ENCODE measurements at places on chromosomes 6 and 20.

- no peak for DNase-seq
Observed at GRCh38 chr6:74939151-74939708, 266.6 kb downstream of the COL12A1 start.

GRCh38 chr6:52937908-52938307 lies 28.4 kb upstream of the GSTA3 start:
- no peak for DNase-seq

- DNase-seq: no peak
Observed at GRCh38 chr6:34246249-34246562, 2.6 kb downstream of the SMIM29 start.

GRCh38 chr6:129936329-129937165 lies 75.4 kb upstream of the TMEM244 start:
- DNase-seq: peak; percentile 60

DNA sequence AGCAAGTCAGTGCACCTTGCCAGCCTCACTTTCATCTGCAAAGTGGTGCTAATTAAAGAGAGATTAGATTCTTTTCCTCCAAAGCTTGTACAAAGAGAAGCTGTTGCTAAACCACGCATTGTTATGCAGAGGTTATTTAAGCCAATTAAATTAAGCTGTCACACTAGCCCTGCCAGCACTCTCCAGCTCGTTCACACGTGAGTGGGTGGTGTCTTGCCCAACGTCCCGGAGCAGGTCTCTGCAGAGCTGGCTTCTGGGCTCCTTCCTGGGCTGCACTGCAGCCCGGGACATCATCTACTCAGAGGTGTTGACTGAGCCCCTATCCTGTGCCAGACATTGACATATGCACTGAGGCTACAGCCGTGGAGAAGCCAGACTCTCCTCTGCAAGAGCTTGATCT lies 401.6 kb upstream of the SULF2 start:
- no peak for DNase-seq

GRCh38 chr6:151140767-151141166 lies 99.0 kb upstream of the AKAP12 start:
- DNase-seq: no peak

DNA sequence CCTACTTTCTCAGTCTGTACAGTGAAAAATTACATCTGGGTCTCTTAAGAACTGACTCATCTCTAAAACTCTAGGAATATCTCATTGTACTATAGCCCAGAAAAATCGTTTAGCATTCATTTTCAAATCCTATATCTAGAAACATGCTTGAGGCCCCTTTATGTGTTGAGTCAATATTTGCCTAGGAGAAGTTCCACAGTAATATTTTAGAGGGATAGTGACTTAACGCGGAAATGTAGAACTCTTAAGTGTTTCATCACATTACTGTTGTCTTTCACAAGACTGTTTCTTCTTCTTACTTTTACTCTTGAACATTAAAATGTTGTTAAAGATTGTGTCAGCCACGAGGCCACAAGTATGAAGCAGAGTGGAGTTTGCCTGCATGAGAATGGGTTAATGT lies 23.0 kb upstream of the MYLIP start:
- no peak for DNase-seq

- DNase-seq: no peak
Observed at GRCh38 chr20:3635346-3635745, 27.9 kb downstream of the GFRA4 start.

DNA sequence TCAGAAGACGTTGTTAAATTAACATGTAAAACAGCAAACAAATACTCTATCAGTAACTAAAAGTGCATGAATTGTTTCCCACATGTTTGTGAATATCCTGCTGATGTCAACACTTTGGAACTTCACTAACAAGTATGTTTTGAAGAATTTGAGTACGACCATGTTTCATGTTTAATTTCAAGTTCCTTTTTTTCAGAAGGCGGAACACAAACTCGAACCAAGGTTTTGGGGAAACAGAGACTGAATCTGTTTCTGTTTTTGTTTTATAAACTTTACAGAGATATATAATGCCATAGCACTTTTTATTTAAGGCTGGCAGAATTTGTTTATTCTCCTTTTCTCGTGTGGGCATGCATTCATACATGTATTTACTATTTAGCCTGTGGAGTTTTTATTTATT lies 509.3 kb upstream of the CITED2 start:
- no peak for DNase-seq

DNA sequence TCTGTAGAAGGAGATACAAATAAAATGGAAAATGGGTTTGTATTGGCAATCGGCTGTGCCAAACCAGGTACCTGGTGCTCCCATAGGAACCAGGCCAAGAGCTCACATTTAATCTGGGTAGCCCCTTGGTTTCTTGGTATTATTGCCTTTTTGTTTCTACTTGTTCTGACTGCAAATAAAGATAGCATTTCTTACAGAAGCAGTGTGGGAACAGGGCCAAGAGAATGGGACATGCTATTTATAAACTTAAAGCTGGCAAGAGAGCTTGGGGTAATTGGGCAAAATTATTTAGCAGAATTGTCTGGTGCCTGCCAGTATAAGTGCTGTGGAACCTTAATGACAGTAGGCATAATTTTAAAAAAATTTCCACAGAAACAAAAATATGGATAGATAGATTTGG lies 113.5 kb upstream of the GLP1R start:
- no peak for DNase-seq

GRCh38 chr6:113901482-113901881 lies 44.3 kb downstream of the MARCKS start:
- no peak for DNase-seq

DNA sequence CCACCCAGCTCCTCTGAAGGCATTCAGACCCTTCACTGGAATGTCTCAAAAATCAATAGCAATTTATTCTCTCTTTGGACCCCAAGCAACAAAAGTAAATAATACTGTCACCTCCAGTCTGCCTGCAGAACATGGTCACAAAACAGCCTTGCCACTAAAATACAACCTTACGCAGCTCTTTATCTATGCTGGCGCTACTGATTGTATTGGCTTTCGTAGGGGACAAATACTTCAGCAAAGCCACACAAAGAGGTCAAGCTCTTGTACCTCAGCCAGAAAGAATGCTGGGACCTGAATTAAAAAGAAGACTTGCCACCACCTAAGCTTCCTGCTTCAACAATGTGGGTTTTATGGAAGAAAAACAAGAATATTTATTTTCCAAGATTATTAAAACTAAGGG lies 57.2 kb downstream of the PRKN start:
- DNase-seq: no peak

GRCh38 chr6:75932067-75932466 lies 140.4 kb downstream of the IMPG1 start:
- DNase-seq: no peak

DNA sequence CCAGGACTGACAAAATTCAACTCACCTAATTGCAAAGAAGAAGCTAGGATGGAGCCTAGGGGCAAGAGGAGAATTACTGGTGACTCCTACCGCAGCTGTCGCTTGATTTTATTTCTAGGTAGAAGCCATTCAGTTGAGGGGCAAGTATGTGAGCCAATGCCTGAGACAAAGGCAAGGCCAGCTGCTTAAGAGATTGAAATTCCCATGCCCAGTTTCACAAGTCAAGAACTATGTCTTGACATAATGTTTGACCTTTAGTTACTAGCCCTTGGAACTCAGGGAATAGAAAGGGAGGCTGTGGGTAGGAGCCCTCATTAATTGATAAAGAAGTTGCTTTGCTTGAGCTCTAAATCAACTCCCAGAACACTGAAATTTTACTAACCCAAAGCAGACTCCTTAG lies 54.0 kb downstream of the GPR63 start:
- no peak for DNase-seq

DNA sequence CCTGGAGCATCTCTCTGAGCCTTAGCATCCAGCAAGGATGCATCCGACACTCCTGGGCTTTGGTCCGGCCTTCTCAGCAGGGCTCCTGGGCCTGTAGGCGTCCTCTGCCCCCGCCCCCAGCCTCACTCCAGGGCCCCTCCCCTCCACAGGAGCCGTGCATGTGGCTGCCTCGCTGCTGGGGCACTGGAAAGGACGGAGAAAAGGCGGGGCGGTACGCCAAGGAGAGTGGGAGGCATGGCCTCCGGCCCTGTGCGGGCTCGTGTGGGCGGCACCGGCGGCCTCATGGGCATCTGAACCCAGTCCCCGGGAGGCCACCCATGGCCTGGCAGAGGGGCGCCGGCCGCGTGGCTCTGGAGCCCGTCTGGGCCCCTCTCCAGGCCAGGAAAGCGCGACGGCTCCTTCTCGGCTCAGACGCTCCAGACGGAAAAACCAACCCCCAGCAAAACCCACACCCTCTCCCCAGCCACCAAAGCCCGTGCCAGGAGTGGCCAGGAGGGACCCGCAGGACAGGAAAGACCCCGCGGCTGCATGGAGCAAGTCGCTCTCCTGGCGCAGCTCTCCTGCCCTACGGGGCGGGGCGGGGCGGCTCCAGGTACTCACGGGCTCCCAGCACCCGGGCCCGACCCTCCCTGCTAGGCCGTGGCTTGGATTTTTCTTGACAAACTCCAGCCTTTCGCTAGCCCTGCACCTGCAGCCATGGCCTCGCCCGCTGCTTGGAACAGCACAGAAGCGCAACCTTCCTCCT lies 419.9 kb downstream of the QKI start:
- no peak for DNase-seq

DNA sequence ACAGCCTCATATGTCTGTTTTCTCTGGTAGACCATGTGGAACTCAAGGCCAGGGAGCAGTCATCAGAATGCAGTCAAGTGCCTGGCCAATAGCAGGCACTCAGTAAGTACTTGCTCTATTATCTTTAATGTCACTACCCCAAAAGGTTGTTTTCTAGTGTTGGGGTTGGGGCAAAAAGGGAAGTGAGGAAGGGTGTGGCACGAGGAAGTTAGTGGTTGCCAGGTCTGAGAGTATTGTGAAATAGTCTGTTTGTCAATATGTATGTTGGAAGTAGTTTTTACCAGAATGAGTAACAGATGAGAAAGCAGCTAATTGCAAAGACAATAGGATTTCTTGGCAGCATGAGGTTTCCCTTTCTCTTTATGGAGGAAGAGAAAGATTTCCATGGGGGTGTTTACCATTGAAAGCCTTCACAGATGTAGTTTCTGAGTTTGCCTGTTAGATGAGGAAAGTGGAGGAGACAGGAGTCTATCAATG lies 59.5 kb upstream of the ARMH2 start:
- DNase-seq: peak; percentile 74

Measured in CD4-positive, alpha-beta T cell treated with Interleukin-17A for 1 hour (primary cell).